NCI-H1930 (cell line): ENCODE measurements at places on chromosomes 2 and 18.
A peak's percentile ranks its signal among the peaks of the same experiment; 100 is the strongest.

- no peak for DNase-seq
Measured at GRCh38 chr2:201228912-201229290, 31.4 kb upstream of the CASP8 start.

DNA sequence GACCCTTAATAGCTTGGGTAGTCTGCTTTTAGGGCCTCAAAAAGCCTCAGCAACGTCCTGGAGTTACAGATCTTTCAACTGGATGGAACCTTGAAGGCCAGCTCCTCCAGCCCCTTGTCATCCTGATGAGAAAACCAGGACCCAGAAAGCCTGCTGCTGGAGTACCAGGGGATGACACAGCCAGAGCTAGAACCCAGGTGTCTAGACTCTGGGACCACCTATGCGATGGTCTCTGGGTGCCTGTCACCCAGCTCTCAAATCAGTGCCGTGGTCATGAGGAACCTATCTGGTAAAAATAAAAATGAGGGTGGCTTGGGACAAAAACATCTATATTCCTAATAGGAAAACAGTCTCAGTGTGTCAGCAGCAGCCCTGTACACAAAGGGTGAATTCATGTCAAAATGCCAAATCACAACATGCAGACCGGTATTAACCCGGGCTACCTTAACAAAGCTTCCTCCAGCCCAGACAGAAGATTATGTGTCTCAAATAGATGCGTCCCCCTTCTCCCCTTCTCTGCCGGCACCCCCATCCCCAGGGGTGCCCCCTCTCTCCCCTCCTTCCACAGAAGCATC is 28.5 kb downstream of the SMAD7 start:
- DNase-seq = no peak

DNA sequence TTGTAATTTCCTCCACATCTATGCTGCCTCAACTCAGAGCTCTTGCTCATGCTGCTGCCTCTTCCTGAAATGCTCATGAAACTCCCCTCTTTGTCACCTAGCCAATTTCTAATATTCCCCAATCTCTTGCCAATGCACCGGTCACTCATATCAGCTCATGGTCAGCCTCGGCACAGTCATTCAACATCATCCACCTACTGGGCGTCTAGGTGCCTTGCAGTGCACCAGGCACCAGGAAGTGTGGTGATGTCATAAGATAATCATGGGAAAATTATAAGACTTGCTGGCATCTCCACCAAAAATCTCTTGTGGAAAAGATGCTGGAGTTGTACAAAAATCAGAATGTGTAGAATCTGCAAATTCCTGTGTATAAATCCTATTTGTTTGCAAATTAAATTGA is 52.6 kb upstream of the RAB27B start:
- DNase-seq = no peak

DNA sequence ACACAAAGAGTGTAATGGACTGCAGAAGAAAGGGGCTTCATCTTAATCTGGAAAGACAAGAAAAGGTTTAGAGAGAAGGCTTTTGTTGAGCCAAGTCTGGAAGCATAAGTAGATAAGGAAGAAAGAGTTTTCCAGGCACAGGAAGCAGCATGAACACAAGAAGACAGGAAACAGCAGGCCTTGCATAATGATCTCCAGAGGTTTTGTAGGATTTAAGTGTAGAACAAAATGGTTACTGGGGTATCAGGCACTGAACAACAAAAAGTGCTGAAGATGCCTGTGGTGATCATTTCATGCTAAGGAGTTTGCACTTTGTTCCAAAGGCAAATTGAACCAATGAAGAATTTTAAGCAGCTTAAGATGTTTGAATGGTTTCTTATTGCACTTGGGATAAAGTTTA is 281.6 kb upstream of the TANK start:
- no peak for DNase-seq

DNA sequence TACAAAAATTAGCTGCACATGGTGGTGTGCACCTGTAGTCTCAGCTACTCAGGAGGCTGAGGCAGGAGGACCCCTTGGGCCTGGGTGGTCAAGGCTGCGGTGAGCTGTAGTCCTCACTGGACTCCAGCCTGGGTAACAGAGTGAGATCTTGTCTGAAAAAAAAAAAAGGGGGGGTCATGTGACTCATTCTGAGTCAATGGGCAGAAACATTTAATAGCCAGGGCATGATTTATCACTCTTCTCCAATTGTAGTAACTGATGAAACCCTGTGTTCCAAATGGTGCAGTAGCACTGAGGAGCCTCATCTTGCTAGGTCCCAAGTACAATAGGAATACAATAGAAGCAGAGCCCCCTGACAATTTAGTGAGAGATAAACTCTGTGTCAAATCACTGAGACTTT is 78.9 kb upstream of the CCDC68 start:
- no peak for DNase-seq

DNA sequence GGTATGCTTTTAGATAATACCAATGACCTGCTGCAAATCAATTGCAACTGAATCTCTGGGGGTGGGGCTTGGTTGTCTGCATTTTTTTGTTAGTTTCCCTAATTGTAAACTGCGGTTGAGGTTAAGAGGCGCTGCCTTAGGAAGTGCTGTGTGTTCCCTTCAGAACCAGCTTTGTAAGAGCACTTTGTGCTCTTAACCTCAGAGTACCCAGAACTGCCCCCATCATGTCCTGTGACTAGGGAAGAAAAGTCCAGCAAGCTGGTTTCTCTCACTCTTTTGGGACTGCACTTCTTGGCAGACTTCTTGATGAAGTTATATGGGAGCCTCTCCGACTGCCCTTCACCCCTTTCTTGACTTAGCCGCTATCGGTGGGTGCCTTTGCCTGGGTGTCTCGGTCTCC is 245.5 kb upstream of the CXCR4 start:
- no peak for DNase-seq

DNA sequence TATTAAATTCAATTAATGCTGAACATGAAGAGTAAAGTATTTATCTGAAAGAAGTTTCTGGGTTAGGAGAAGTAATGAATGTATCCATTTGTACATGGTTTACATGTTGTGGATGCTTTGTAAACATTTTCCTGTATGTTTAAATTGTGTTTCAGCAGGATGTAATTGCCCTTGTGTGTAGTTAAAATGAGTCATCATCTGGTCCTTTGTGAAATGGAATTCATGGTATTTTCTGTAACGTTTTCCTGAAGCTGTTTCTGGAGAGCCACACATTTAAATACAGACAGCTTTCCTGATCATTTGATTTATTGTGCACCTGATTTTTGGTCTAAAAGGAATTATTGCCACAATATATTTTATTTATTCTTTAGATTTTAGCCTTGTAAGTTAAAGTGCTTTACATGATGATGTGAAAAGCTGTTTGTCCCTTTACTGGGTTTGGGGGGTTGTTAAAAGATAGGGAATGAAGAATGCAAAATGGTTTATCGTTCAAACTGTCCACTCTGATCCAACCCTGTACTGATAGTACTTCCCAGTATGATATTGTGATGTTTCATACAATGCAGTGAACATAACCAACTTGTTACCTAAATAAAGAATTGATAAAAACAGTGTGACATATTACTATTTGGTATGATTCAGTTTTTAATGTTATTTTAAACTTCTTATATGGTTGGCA is 41.7 kb upstream of the SLC3A1 start:
- DNase-seq = peak; percentile 23

DNA sequence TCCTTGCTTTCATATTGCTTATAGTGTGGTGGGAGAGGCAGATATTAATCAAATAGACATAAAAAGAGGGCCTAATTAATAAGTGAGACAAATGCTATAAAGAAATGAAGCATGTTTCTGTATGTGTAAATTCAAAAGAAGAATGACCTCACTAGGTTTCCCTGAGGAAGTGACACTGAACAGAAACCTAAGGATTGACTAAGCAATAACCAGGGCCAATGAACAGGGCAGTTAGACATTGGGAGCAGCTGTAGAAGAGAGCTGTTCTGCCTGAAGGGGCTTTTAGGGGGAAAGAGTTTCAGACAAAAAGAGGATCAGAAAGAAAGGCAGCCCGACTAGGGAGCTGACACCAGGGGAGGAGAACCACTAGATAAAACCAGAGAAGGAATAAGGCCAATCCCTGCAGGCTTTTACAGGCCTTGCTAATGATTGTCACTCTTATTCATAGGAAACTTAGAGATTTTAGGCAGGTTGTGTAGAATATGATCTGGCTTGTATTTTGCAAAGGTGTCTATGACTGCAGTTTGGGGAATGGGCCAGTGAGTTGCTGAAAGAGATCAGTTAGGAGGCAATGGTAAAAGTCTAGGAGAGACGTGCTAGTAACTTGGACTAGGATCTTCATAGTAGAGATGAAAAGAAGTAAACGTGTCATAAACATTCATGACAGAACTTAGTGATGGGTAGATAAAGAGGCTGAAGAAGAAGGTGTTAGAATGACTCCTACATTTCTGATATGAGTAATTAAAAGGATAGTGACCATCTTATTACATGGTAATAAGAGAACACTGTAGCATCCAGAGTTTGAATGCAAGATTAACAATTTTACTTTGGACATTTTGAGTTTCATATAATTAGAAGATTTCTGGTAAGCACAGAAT is 26.8 kb upstream of the NABP1 start:
- no peak for DNase-seq
